ENCODE measurements at places on chromosomes 11 and 22.

- no peak for DNase-seq
Observed at GRCh38 chr11:22685111-22685510, 18.7 kb downstream of the GAS2 start.

- DNase-seq, result no peak
Observed at GRCh38 chr11:78460471-78460870, 42.9 kb upstream of the GAB2 start.

DNA sequence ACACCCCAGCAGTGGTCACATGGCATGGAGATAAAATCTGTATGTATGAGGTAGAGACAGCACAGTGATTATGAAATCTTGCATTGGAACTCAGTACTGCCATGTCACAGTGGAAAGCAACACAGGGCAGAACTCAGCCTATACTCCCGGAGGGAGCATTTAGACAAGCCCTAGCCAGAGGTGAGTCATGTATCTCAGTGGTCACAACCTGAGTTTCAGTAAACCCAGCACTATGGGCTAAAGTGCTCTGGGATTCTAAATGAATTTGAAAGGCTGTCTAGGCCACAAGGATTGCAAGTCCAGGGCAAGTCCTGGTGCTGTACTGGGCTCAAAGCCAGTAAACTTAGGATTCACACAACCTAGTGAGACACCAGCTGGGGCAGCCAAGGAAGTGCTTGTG lies 1717.1 kb upstream of the RAG2 start:
- no peak for DNase-seq

GRCh38 chr11:32184723-32185376 lies 94.0 kb downstream of the RCN1 start:
- no peak for DNase-seq

DNA sequence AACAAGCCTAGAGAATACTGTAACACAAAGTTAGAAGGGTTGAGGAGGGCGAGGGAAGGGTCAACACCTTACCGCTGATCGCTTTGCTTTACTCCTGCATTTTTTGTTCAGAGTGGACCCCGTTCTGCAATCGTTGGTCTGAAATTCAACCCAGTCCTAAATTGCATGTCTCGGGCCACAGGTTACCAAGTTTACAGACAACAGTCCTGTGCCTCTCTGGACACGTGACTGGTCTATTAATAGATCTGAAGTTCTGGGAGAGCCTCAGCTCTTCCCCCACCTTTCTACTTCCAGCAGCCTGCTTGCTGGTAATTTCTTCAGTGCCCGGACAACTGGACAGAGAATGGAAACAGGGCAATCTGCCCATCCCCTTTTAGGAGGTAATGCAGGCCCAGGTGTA lies 74.2 kb downstream of the STIM1 start:
- DNase-seq, result no peak

- DNase-seq, result no peak
Observed at GRCh38 chr11:134701564-134702165, 289.6 kb upstream of the B3GAT1 start.

GRCh38 chr11:32852207-32852606 lies 22.5 kb downstream of the PRRG4 start:
- DNase-seq, result no peak

DNA sequence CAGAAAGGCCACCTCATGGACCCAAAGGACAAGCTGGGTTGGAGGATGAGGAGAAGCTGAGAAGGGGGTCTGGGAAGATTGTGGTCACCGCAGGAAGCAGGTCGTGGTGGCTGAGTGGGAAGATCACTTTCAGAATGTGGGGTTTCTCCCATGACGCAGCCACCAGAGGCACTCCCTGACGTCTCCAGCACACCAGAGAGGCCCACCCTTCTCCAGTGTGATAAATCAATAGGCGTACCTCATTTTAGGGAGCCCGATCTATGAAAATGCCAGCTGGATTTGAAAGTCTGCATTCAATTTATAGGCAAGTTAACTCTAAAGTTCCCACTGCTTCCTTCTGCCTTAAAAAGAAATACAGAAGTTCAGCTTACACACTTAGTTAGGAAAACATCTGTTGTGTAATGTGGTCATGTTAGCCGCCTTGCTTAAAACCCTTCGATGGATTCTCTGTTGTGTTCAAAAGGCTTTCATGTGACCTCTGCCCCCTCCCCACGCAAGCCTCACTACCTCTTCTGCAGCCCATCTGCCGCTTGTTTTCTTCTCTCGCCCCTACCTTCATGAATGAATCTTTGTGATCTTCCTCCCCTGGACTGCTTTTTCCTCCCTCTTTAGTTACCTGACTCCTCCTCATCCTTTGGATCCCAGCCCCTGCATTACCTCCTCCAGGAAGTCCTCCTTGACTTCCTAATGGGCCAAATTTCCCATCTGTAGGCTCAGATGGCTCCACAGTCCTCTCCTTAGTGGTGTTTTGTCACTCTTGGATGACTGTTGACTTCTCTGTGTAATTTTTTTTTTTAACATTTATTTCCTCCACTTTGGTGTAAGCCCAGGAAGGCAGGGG lies 10.7 kb downstream of the TSPAN18 start:
- DNase-seq, result no peak

DNA sequence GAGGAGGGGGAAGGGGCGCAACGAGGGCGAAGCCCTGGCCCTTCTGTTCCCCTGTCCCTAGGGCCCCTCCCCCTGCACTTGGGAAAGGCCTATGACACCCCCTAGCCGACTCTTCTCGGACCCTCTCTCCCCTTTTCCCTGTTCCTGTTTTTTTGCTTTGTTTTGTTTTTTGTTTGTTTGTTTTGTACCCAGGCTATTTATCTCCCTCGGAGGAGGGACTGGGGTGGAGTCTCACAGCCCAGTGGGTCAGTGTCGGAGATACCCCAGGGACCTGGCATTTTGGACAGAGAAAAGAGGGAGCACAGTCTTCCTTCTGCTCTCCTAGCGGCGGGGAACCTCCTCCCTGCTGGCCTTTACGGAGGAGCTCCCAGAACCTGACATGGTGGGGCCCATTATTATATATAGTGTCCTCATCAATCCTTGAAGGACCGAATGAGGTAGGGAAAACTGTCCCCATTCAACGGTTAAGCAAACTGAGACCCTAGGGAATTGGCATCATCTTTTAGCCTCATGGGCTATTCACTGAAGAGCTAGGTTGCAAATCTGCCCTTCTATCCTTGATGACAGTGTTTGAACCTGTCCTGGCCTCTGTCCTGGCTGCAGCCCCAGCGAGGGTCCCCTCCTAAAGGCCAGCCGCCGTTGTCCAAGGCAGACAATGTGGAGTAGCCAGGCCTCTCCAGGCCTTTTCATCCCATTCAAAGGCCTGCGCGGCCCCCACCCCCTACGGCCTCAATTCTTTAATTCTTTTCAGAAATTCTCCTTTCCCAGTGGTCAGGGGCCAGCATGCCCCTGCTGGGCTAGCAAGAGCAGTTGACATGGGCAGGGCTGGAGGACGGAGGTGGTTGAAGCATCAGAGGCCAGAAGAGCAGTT lies 911 bp downstream of the EMID1 start:
- DNase-seq, result no peak

GRCh38 chr22:19517919-19518611 lies 6.1 kb downstream of the CLDN5 start:
- no peak for DNase-seq
